ENCODE measurements at places on chromosomes 3 and 15.

DNA sequence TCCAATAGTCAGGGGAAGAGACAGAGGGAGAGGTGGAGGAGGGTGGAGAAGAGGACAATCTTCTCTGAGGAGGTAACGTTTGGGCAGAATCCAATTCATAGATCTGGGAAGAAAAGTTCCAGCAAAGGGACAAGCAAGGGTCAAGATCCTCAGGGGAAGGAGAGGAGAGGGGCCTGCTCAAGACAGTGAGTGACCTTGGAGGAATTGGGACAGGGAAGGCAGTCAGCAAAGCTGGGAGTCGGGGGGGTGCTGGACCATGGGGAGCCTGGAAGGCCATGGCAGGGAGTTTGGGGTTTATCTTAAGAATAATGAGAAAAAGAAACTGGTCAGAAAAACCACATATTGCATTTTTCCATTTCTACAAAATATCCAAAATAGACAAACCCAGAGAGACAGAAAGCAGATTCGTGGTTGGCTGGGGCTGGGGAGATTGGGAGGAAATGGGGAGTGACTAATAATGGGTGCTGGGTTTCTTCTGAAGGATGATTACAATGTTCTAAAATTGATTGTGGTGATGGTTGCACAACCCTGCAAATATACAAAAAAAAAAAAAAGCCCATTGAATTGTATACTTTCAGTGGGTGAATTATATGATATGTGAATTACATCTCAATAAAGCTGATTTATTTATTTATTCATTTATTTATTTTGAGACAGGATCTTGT lies 19.6 kb upstream of the SRP14 start:
- DNase-seq = no peak

DNA sequence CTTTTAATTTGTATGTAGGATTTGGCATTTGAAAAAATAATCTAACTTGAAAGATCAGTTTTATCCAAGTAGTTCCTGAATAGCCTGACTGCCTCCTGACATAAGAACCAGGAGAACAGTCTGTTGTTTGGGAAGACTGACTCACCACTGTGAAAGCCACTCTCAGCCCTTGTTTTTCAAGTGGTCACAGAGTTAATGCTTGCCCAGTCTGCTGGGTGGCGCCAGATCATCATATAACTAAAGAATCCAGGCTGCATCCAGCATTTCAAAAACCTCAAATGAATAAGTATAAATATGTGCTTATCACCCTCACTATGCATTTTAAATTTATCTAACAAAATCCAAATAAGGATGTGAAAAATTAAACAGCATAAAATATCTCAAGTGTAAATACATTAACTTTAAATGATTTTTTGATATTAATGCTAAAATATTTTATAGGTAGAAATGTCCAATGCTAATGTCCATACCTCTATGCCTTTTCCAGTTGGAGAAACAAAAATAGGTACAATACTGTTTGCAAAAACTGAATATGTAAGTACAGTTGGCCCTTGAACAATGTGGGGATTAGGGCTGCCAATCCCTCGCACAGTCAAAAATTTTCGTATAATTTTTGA lies 26.9 kb upstream of the ZBBX start:
- DNase-seq = no peak

- DNase-seq = no peak
Measured at GRCh38 chr3:152839511-152839910, 4.6 kb downstream of the P2RY1 start.

DNA sequence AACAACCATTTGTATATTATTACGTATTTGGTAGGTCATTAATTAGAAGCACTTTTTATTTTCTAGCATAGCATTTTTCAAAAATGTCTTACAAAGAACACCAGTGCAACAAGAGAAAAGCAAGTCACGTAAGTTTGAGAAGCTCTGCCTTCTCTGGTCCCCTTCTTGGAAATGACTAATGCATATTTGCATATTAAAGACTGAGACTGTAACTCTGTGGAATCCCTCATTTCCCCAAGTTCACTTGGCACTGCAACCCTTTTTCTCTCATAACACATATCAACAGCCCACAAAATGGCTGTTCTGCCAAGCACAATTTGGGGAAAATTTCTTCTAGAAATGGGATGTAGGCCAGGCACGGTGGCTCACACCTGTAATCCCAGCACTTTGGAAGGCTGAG lies 176.3 kb downstream of the ERC2 start:
- no peak for DNase-seq

DNA sequence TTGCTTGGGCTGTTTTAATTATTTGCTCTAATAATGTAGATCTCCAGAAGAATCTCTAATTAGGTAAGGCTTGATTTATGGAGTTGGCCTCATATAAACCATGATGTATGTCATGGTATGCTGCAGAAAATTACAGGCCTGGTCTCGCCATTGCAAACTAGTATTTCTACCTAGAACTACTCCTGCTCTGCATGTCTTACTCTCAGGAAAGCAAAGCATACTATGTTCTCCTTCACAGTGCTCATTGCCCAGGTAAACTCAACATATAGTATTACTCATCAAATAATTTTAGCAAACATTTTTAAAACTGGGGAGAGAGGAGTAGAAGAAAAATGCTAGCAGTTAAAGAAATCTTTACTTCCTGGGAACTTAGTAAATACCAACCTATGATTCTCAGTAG lies 90.7 kb downstream of the FILIP1L start:
- no peak for DNase-seq

DNA sequence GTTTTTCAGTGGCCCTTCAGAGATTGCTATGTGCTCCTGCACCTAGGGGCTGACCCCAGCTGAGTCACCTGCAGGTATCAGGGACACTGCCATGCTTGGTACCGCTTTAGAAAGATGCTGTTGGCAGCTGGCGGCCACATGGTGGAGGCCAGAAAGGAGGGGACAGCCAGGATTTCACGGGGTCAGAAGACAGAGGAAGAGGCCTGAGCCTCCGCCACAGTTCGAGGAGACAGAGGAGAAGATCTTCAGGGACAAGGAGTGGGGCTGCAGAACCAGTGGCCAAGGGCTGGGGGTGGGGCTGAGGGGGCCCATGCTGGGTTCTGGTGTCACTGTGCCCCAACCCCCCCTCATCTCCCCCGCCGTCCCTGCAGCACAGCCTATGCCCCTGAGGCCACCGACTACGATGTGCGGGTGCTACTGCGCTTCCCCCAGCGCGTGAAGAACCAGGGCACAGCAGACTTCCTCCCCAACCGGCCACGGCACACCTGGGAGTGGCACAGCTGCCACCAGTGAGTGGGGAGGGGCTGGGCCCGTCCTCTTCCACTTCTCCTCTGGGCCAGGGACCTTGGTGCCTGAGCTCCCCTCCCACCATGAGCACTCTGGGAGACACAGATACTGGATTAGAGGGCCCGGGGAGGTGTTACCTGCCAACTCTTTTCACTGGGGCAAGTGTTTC lies 19.9 kb downstream of the LOXL1 start:
- DNase-seq = no peak

- peak; percentile 88 for DNase-seq
Measured at GRCh38 chr3:12405432-12406272, 78.6 kb upstream of the TSEN2 start.

DNA sequence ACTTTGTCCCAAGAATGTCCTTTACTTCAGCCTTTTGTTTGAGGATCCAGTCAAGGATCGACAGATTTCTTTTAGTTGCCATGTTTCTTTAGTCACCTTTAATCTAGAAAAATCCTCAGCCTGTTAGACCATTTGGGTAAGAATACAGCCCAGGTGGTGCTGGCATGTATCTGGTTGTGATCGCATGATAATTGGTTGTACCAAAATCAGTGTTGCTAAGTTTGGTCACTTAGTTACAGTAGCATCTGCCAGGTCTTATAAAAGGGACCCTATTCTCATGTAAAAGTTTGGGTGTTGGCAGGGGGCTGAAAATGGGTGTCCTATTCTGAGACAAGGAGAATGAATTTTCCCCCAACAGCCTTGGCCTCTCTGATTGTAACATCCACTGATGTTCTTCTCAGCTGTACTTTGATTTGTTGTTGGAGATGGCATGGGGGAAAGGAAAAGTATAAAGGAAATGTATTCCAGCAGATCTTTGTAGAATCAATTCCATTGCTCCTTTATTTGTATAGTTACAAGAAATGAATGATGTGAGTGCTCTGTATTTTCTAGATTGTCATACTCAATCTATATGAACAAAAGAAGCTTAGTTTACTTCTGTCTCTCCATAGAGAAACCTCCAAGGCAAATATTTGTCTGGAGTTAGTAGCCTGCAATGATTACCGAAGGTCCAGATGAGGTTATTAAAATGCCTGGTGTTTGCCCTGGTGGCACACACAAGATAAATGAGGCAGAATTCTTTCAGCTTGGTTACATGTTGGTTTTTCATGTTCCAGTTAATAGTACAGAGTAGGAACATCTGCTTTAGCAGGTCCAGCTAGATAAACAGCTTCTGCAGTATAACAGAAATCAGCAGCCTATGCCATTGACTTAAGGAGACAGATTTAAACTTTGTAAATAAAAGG lies 65.7 kb downstream of the CMTM8 start:
- DNase-seq = no peak

DNA sequence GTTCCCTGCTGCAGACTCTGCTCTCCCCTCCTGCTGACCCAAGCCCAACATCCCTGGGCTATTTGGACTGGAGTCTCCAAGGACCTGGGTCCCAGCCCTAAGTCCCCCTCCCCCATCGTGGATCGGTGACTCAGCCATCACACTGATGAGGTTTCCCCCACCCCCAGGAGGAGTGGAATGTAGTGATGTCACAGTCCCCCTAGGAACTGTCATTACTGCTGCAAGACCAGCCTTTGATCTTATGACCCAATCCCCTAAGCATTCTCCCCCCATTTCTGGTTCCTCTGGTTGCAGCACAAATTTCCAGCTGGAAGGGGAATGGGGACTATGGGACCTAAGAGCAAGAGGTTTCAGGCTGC lies 63.4 kb upstream of the CSPG4 start:
- no peak for DNase-seq

- DNase-seq = no peak
Measured at GRCh38 chr3:26624209-26624765, 1.7 kb downstream of the LRRC3B start.

DNA sequence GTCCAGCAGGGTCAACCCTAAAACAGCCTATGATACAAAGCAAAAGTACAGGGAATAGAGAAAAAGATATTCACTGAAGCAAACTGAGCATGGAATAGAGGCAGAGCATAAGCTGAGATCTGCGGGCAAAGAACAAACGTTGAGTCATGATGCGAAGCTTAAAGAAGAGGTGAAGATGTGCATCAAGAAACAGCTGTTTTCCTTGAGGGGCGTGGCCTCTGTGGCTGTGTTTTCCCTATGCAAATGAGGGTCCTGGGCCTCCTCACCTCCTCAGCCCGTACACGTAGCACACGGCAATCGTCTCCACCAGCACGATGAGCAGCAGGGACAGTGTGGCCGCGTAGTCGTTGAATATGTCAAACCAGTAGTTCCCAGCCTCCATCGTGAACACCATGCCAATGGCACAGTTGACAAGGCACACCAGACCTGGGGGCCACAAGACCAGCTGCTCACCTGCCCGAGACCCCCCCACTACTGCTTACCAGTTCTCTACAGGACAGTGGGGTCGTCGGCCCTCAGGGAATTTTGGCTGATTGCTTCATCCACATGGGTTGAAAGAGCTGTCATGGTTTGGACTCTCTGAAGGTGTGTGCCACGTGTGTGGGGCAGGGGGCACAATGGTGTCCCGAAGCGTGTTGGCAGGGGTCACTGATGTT lies 33.6 kb downstream of the SLC6A20 start:
- DNase-seq = no peak

GRCh38 chr3:149276619-149277018 lies 55.0 kb upstream of the CP start:
- DNase-seq = no peak

DNA sequence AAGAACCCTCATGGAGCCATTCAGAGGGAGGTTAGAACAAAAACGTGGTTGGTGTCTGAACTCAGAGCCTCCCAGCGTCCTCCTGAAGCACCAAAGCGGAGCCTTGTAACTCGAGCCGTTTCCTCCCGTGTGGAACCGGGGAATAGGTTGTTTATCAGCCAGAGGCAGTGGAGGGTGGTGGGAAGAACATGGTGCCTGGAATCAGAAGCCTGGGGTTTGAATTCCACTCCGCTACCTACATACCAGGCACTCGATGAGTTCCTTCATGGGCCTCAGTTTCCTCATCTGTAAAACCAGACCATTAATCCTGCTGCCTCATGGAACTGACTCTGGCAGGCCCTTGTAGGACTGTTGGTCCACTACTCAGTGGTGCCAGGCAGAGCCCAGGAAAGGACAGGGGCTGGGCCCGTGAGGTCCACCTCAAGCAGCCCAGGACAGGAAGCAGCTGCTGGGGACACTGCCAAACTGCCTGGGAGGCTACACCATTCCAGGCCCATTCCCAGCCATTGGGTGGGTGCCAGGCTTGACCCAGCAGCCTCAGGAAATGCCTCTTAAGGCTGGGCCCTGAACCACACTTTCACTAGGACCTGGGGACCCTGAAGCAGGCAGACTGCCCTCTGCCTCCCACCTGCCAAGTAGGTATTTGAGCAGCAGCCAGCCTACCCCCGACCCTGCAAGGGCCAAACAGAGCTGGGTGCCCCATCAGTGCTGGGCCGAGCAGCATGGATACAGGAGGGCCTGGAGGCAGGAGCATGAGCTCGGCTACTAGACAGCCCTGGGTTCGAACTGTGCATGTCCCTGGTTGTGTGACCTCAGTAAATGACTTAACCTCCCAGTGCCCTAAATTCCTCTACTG lies 33.4 kb downstream of the PRKCD start:
- DNase-seq = peak; percentile 77

- DNase-seq = no peak
Measured at GRCh38 chr15:51160484-51160883, 65.8 kb upstream of the TNFAIP8L3 start.

DNA sequence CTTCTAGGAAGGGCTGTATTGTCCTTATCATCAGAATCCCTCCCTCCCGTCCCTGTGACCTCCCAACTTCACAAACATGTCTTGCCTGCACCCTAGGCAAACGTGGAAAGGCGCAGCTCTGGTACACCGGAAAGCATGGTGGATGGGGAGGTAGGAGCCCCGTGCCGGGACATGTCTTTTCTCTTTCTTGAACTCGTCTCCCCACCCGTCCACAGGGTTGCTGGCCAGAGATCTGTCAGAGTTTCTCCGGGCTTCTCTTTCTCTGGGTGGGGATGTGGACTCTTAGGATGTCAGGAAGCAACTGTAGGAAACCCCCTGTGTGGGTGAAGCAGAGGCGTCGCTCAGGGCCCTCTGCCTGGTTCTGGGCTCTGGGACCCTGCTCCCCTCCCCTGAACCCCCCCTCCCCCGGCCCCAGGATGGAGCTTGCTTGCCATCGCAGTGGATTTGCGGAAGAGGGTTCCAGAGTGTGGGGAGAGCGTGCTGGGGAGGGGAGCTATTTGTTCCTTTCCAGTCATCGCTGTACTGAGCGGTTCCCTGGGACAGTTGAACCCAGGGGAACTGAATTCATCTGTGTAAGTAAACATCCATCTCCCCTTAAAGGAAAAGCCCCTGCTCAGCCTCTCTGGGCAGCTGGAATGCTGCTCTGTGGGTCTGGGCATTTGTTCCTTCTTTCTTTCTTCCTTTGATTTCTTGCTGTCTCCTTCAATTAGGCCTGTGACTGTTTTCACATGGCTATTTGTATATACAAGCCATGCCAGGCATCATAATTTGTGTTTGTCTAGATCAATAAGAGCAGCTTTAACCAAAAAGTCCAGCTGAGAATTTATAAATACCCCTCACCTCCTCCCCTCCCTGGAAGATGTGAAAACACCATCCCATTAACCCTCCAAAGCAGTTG lies 72.8 kb downstream of the SMAD3 start:
- DNase-seq = peak; percentile 73

GRCh38 chr3:143786219-143787191 lies 61.8 kb downstream of the SLC9A9 start:
- DNase-seq = no peak

All from cardiac septum (tissue), 1 donor.